Stromal cell of bone marrow (primary cell): ENCODE measurements at places on chromosomes 11 and 22.

DNA sequence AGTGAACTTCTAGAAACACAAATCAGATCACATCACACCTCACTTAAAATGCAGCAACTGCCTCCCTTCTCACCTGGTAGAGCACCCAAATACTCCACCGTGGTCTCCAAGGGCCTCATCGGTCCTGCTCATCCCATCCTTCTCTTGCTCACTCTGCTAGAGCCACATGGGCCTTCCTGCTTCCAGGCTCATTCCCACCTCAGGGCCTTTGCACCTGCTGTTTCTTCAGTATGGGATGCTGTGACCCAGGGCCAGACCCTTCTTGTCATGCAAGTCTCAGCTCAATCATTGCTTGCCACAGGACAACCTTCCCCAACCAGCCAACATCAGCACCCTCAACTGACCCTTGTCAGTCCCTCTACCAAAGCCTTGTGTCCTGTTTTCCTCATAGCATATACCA, 124.9 kb downstream of the GALNT18 start:
- no peak for DNase-seq

DNA sequence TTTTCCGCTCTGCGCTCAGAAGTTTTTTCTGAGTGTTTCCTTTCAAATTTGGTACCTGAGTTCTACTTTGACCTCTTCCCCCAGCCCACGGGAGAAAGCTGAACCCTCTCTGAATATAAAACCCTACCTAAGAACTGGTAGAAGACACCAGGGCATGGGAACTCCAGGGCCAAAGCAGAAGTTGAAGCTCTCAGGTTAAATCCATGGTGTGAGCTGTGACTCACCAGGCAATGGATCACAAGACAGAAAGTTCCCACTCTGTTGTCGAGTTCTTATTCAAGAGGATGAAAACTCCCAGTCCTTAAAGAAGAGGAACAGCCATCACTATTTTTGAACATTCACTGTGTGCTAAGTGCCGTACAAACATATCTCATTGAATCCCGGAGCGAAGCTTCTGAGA, 8.9 kb downstream of the TMEM218 start:
- no peak for DNase-seq

DNA sequence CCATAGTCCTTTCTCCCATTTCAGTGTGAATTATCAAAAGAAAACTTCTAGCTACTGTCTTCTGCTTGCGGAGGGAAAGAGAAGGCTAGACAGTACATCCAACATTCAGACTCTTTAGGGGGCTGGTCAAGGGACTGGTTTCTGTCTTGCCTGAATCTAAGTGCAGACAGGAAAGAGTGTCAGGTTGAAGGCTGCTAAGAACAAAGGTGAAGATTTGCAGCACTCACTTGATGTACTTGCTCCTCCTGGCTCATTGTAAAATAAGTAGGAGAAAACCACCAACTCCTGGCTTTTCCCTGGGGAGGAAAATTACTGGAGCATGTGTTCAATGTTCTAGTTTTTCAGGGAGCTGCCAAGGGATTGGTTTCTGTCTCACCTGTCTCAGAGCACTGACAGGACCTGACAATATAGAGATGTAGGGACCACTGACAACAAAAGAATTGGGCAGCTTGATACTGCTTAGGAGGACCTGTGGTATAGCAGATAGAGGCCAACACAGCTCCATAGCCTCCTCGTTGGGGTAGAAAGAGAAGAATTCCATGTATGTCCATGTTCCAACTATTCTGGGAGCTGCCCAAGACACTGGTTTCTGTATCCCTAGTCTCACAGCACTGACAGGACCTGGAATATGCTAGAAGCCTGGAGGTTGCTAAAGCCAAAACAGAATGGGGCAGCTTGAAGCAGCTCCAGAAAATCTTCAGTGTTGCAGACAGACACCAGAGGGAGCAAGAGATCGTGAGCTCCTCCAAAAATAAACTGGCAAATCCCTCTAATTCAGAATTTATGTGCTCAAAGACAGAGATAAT, 39.7 kb upstream of the MMP12 start:
- DNase-seq = peak; percentile 31

- DNase-seq = no peak
These were observed 174.2 kb downstream of the NTM start for GRCh38 chr11:131544591-131544990.

GRCh38 chr11:63906585-63906984, 10.4 kb downstream of the RCOR2 start:
- no peak for DNase-seq

DNA sequence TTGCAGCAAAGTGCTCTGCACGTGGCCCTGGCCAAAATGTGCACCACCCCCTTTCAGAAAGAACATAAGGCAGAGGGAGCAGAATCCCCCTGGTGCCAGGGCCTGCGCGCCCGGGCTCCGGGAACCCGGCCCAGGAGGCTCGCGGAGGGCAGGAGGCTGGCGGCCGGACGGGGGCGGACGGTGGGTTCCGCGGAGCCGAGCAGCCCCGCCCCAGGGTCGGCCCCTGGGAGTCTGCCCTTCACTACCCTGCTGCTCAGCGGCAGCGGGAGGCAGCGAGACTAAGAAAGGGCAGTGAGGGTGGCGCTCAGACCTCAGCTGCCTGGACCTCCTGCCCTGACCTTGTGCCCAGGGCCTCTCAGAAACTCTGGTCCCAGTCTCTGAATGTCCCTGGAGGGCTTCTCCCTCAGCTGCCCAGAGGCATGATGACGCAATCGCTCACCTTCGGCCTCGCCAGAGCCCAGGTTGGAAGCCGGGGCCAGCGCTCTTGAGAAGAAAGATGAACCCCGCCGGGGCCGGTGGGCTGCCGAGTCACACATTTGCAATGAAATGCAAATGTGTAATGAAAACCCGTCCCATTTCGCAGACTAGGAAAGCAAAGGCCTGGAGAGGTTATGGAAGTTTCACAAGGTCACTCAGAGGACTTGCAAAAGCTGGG, 1.1 kb upstream of the CLMP start:
- no peak for DNase-seq

DNA sequence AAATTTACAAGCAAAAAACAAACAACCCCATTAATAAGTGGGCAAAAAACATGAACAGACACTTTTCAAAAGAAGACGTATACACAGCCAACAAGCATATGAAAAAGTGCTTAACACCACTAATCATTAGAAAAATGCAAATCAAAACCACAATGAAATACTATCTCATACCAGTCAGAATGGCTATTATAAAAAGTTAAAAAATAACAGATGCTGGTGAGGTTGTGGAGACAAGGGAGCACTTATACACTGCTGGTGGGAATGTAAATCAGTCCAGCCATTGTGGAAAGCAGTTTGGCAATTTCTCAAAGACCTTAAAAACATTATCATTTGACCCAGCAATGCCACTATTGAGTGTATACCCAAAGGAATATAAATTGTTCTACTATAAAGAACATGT, 72.3 kb downstream of the BBOX1 start:
- DNase-seq = no peak

GRCh38 chr22:38086942-38087341, 3.0 kb upstream of the SLC16A8 start:
- DNase-seq = no peak

DNA sequence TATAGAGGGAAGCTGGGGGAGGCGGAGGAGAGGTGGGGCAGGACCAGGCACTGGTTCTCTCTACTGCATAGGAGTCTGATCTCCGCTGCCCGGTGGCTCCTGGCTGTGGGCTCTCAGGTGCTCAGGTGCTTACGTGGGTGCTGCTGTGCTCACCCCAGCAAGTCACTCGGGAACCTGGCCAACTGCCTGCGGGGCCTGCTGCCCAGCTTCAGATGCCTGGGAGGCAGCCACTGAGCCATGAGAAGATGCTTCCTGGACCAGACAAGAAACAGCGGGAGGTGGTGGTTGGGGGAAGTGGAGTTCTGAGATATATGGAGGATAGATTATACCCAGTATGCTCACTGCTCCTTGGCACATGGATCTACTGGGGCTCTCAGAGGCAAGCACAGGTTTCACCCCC, 1303.4 kb downstream of the TBC1D22A start:
- DNase-seq = no peak

GRCh38 chr11:122593473-122594420, 61.8 kb upstream of the UBASH3B start:
- no peak for DNase-seq

GRCh38 chr11:79113054-79113690, 327.7 kb downstream of the TENM4 start:
- DNase-seq = no peak
